H1 (cell line): ENCODE measurements at places on chromosomes 5 and 9. TPM values are rescaled to one million over a fixed set of nuclear protein-coding genes. Genes with fewer than 3 reads are reported as not detected.

Gene RETREG1
- total RNA-seq = 1.9 TPM in 2 replicates

Gene LCN12
- total RNA-seq = 1.5 and 1.7 TPM in 2 replicates

Gene BTNL9
- total RNA-seq = 0.65 and 0.89 TPM in 2 replicates

DNA sequence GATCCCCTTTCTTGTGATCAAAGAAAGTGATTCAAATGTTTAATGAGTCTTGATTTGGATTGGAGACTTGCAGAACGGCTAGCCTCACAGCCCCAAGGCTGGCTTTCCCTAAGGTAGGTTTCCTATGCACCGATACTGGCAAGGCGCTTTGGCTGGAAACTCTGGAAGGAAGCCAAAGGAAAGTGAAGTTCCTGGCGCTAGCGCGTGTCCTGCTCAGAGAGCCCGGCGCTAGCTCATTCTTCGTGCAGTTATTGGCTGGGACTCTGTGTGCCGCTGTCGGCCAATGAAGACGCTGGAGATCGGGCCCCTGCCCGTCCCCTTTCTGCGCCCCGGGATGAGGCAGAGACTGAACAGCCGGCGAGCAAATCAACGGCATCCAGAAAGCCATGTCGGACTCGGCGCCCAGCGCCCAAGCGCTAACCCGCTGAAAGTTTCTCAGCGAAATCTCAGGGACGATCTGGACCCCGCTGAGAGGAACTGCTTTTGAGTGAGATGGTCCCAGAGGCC is at the start of gene PCDHGC3:
Gene PCDHGC3 (plus strand): TSS at position 342 of the 507 bp plus-strand sequence. CDS start 151 bp downstream, at position 493.
- DNase-seq = peak; percentile 86

- no peak for DNase-seq
These were observed 259.2 kb upstream of the RGMB start for GRCh38 chr5:98514215-98514614.

- no peak for DNase-seq
These were observed 273.3 kb upstream of the ANKRD55 start for GRCh38 chr5:56506211-56506965.

DNA sequence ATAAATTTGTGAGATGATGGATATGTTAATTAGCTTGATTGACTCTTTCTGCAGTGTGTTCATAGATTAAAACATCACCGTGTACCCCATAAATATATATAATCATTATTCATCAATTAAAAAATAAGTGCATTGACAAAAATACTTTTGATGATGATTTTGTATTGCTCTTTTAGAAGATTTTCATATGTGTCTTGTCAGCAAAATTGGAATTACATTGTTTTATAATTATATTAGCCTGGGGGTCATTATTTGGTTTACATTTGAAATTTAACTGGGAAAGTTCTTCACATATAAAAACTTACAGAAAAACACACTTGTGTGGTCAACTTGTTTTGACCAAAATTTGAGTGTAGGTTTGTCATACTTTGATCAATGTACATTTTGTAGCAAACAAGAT is 614.6 kb upstream of the ITGA1 start:
- no peak for DNase-seq

DNA sequence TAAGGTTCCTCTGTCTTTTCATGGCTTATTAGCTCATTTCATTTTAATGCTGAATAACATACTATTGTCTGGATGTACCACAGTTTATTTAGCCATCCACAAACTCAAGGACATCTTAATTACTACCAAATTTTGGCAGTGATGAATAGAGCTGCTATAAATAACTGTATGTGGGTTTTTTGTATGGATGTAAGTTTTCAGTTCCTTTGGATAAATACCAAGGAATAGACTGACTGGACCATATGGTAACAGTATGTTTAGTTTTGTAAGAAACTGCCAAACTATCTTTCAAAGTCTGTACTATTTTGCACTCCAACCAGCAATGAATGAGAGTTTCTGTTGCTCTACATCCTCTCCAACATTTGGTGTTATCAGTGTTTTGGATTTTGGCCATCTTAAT is 38.7 kb downstream of the SCAMP1 start:
- DNase-seq = no peak

GRCh38 chr9:75545287-75545686 is 345.2 kb upstream of the PCSK5 start:
- no peak for DNase-seq

GRCh38 chr5:89055015-89055694 is 172.2 kb upstream of the MEF2C start:
- no peak for DNase-seq
